Stimulated activated CD8-positive, alpha-beta memory T cell treated with anti-CD3 and anti-CD28 coated beads, Interleukin-7, amount 100 ng/mL, for 4 hours (primary cell): ENCODE measurements at places on chromosomes 5 and 9.

DNA sequence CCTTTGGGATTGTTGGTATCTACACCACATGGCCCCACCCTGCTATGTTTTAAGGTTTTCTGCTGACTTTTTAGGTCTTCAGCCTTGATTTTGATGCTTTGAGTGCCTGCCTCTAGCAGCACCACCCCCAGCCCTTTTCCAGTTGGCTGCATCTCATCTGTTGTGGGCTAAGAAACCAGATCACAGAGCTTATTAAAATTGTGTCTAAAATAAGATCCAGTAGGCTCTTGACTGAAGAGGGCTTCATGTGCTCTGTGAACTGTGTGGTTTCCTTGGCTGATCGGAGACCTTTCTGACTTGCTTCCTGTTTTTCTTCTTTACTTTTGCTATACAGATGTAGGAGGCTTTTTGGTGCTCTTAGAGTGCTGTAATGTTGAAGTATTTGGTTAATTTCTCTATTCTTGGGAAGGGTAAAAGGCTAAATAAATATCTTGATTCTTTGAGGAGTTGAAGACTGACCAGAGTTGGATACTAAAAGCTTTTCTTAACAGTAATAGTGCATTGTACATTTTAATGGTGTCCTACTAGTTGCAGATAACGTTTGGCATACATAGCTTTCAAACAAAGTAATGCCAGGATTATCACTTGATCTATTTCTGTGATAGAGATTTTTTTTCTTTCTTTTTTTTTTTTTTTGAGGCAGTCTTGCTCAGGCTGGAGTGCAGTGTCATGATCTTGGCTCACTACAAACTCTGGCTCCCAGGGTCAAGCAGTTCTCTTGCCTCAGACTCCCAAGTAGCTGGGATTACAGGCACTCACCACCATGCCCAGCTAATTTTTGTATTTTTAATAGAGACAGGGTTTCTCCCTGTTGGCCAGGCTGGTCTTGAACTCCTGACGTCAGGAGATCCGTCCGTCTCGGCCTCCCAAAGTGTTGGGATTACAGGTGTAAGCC, 4.5 kb downstream of the UBE2D2 start:
- peak; percentile 20 for DNase-seq

DNA sequence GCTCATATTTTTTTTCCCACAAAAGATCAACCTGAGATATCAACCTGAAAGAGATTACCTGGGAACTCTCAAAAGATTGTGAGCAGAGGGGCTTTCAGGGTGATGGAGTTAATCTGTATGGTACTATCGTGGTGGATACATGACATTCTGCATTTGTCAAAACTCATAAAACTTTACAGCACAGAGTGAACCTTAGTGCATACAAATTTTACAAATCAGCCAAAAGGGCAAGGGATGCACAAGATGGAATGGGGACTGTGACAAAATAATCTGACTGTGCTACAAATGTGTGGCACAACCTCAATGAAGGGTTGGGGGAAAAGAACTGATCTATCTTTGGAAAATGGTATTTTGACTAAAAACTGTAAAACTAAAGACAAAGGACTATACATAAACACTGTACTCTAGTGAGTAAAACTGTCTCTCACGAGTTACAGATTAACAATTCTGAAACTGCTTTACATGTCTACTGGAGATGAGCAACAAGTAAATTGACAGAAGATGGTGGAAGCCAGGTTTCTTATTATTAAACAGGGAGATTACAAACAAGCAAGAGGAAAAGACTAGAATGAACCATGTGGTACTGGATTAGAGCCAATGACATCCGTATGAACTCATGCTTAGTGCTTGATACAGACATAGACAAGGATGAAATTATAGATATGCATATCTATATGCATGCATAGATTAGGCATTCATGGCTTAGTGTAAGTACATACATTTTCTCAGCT, 24.8 kb upstream of the RLN1 start:
- no peak for DNase-seq

DNA sequence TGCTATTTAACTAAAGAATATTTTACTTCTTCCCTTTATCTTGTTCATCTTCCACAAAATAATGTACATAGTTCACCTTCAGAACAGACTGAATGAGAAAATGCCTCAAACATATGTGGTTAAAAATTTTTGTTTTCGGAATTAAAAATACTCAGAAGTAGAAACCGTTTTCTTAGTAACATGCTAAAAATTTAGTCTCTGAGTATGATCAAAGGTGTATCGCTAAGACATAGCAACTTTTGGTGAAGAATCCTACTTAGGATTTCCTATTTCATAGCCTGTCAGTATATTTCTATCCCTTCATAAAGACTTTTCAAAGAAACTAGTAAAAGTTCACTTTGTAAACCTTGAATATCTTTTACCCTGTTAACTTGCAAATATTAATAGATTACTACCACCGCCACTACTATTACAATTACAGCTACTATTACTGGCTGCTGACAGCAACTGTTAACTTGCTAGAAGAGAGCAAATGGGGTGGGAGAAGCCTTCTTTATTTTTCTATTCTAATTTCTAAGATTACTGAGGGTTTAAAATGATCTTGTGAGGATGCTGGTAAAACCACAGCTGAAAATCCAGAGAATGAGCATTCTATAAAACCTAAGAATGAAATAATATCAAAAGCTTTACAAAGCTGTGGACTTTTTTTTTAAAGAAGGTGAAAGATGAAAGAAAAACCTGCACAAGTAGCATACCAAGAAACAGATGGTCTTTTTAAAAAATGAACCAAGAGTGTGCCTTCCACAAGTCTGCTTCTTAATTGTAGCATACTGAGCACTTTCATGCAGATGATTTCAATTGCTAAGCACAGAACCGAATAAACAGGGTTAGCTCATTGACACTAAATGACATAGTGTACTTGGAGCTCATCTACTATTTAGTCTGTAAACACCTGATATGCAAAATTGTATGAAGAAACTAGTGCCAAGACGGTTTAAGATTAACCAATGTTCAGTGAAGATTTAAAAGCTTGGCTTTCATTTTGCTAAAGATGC, 246.3 kb upstream of the EFNA5 start:
- no peak for DNase-seq

- DNase-seq = no peak
These were observed 21.9 kb downstream of the ARHGEF37 start for GRCh38 chr5:149603210-149603609.

GRCh38 chr5:154189256-154189818, 1.2 kb upstream of the GALNT10 start:
- no peak for DNase-seq

GRCh38 chr9:16191691-16192402, 639.0 kb downstream of the CCDC171 start:
- DNase-seq = no peak

GRCh38 chr5:154198611-154199230, 8.2 kb downstream of the GALNT10 start:
- DNase-seq = no peak

GRCh38 chr5:691817-692528, 1.2 kb downstream of the TPPP start:
- DNase-seq = no peak

DNA sequence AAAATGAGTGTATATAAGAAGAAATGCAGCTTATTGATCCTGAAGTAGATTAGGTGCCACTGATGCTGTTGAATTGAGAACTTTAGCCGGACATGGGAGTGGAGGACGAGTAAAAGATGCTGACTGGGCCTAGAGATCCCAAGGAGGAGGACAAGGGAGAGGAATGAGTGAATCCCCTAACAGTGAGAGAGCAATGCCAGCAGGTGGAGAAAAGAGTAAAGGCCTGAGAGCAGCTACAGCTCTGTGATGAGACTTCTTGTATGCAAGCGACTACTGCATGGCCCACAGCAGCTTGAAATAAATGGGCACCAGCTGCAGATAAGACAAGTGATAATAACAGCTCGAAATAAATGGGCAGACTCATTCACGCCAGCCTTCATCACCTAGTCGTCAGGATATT, 44.5 kb upstream of the JMY start:
- no peak for DNase-seq

- no peak for DNase-seq
These were observed 23.1 kb downstream of the MAP1B start for GRCh38 chr5:72130351-72130761.

- no peak for DNase-seq
These were observed 128.3 kb downstream of the SLF1 start for GRCh38 chr5:94746731-94747124.

GRCh38 chr9:129489838-129490582, 130.9 kb downstream of the C9orf50 start:
- peak; percentile 62 for DNase-seq
